Endothelial cell (in vitro differentiated cells): ENCODE measurements at places on chromosomes 4 and X. TPM values are rescaled to one million over a fixed set of nuclear protein-coding genes. Genes with fewer than 3 reads are reported as not detected.

- peaks cover 13% of the 10 kb centered on the region for H3K27me3 ChIP-seq
- no peaks in the 10 kb centered on the region for H3K36me3 ChIP-seq
- peak overlapping the region; percentile 90 for H3K27ac ChIP-seq
- no peak overlapping the region for H3K4me3 ChIP-seq
- H3K4me1 ChIP-seq, result peaks cover 10% of the 10 kb centered on the region
Observed at GRCh38 chr4:6029254-6029653, 11.0 kb upstream of the C4orf50 start.

DNA sequence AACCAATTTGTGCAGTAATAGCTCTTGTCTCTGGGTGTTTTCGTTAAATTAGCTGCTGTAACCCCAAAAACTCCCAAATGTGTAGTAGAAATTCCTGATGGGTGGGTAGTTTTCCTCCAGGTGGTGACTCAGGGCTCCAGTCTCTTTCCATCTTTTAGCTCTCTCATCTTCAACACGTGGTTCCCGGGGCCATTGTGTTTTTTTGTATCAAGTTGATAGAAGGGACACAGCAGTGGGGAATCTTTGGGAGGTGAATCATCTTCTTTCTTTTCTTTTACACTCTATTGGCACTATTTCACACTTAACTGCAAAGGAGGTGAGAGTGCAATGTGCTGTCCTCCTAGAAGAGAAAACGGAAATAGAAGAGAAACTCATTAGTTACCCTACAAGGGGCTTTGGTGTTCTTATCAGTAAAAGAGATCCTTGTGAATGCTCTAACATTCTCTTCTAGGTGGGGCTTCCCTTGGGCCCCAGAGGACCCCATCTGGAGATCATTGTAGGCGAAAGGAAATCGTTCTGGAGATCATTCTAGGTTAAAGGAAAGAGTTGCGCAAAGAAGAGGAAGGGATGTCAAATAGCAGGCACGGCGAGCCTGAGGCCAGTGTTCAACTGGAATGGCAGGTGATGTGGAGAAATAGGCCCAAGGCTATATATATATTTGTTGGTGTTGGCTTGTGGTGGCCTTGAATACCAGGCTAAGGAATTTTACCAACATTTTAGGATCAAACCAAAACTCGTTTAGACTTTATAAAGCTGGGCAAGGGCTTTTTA lies 68.2 kb upstream of the ACSL1 start:
- H3K4me3 ChIP-seq, result no peak overlapping the region
- no peaks in the 10 kb centered on the region for H3K36me3 ChIP-seq
- no peaks in the 10 kb centered on the region for H3K27me3 ChIP-seq
- H3K27ac ChIP-seq, result no peak overlapping the region

The PABPC1L2A gene
- 3.8 TPM for total RNA-seq

DNA sequence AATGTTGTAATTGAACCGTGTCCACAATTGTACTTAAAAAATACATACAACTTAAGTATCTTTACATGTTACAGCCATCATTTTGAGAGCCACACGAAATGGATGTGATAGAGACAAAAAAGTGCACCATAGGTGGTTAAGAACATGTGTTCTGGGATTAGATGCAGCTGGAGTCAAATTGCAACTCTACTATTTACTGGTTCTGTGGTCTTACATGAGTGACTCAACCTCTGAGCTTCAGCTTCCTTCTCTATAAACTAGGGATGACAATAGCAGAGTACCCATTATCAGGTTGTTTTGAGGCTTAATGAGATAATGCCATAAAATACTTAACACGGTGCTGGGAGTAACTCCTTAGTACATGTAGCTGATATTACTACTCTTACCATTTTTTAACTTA lies 130.4 kb downstream of the IDS start:
- no peak overlapping the region for H3K4me3 ChIP-seq
- no peak overlapping the region for H3K27ac ChIP-seq
- H3K36me3 ChIP-seq, result no peaks in the 10 kb centered on the region
- H3K4me1 ChIP-seq, result no peaks in the 10 kb centered on the region
- DNase-seq, result no peak
- no peaks in the 10 kb centered on the region for H3K27me3 ChIP-seq

DNA sequence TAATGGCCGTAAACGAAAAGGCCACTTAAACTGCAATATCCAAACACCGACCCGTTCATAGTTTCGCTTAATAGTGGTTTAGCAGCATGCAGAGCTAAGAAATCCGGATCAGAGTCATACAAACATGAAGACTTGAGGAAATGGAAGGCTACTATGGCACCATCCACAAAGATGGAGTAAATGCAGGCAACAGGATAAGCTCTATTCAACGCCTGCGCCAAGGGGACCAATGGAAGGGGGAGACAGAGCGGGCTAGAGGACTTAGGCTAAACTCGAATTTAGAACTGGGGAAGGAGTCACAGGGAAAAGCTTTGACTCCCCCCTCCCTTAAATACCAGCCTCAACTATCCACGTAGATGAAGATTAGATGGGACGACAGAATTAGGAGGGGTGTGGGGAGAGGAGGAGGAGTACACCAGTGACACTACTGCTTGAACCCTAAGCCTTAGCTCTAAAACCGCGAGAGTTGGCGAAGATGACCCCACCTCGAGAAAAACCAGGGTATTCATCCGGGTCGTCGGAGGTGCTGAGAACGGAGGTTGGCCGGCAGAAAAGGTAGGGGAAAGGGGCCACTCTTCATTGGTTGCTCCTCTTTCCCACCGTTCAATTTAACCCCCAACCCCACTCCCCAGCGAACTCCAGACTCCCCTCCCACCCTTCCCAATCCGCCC lies 3.5 kb downstream of the HUWE1 start:
- peaks cover 7% of the 10 kb centered on the region for H3K27me3 ChIP-seq
- H3K36me3 ChIP-seq, result peaks cover 9% of the 10 kb centered on the region
- DNase-seq, result peak; percentile 44
- peak overlapping the region; percentile 96 for H3K4me3 ChIP-seq
- peak overlapping the region; percentile 93 for H3K27ac ChIP-seq

DNA sequence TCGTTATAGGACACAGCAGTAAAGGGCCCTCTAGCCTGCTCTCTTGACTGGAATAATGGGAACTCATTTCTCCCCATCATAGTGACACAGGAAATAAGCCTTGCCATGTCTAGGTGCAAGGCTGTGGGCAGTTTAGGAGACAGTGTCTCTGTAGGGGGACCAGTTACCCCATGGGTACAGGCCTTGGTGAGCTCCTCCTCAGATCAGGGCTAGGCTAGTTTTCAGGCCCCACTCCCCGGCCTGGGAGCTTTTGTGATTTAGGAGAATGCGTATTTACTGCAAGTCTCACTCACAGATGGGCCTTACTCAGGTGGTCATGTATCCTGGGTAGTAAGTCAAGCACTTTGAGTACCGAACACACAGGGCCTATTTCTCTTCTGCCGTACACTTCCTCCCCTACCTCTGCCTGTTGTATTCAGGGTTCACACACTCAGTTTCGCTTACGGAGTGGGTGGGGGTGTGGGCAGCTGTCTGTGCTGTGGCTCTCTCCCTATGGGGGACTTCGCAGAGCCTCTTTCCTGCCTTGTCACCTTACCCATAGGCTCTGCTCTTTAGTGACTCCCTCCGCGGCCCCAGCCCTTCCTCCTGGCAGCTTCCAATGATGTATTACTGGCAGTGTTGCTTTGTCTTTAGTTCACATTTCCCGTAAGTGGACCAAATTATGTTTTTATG lies 34.2 kb downstream of the FAM193A start:
- H3K4me3 ChIP-seq, result no peak overlapping the region
- H3K36me3 ChIP-seq, result peaks cover 15% of the 10 kb centered on the region
- H3K27ac ChIP-seq, result peak overlapping the region; percentile 20
- peaks cover 4% of the 10 kb centered on the region for H3K27me3 ChIP-seq

- no peak overlapping the region for H3K4me3 ChIP-seq
- peak; percentile 54 for DNase-seq
- no peak overlapping the region for H3K27ac ChIP-seq
- H3K4me1 ChIP-seq, result no peaks in the 10 kb centered on the region
- no peaks in the 10 kb centered on the region for H3K36me3 ChIP-seq
Observed at GRCh38 chrX:71652405-71652804, 14.9 kb upstream of the LOC101059915 start.

GRCh38 chr4:21885241-21885640 lies 63.3 kb downstream of the KCNIP4 start:
- DNase-seq, result no peak
- no peaks in the 10 kb centered on the region for H3K36me3 ChIP-seq
- H3K4me3 ChIP-seq, result no peak overlapping the region
- H3K27ac ChIP-seq, result no peak overlapping the region
- no peaks in the 10 kb centered on the region for H3K4me1 ChIP-seq
- peaks cover 3% of the 10 kb centered on the region for H3K27me3 ChIP-seq

GRCh38 chr4:105458001-105458400 lies 15.9 kb downstream of the PPA2 start:
- H3K27me3 ChIP-seq, result no peaks in the 10 kb centered on the region
- H3K4me1 ChIP-seq, result peaks cover 27% of the 10 kb centered on the region
- H3K36me3 ChIP-seq, result peaks cover 3% of the 10 kb centered on the region
- H3K27ac ChIP-seq, result no peak overlapping the region

DNA sequence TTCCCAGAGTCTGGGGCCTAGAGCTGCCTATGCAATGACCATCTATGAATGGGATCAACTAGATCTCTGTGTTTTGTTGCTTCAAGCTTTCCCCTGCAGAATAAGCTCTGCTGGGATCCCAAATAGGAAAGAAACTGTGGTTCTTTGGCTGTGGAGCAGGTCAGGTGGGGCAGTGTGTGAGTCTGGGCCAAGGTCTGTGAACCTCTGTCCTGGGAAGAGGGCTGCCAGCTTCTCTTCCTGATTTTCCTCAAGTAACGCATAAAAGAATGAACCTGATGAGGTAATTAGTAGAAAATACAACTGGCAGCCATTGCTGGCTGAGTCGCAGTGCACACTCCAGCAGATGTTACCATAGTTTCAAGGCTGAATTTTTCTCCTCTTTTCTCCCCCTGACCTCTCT lies 4.6 kb upstream of the PIN4 start:
- H3K27me3 ChIP-seq, result no peaks in the 10 kb centered on the region
- no peak overlapping the region for H3K4me3 ChIP-seq
- H3K4me1 ChIP-seq, result no peaks in the 10 kb centered on the region
- no peak for DNase-seq

- H3K36me3 ChIP-seq, result no peaks in the 10 kb centered on the region
- no peaks in the 10 kb centered on the region for H3K27me3 ChIP-seq
- peak; percentile 58 for DNase-seq
- no peak overlapping the region for H3K27ac ChIP-seq
- H3K4me1 ChIP-seq, result no peaks in the 10 kb centered on the region
Observed at GRCh38 chr4:180028682-180029081, 2214.5 kb upstream of the TENM3 start.

The SPANXB1 gene
- total RNA-seq, result not detected

The BMP3 gene
- total RNA-seq, result not detected

GRCh38 chrX:110056419-110056818 lies 53.5 kb downstream of the TMEM164 start:
- no peak for DNase-seq
- H3K36me3 ChIP-seq, result no peaks in the 10 kb centered on the region
- H3K4me1 ChIP-seq, result no peaks in the 10 kb centered on the region
- no peaks in the 10 kb centered on the region for H3K27me3 ChIP-seq

GRCh38 chr4:9877123-9877522 lies 95.7 kb downstream of the DRD5 start:
- H3K27me3 ChIP-seq, result peaks cover 7% of the 10 kb centered on the region
- no peak overlapping the region for H3K27ac ChIP-seq
- no peak for DNase-seq
- no peaks in the 10 kb centered on the region for H3K4me1 ChIP-seq
- H3K36me3 ChIP-seq, result no peaks in the 10 kb centered on the region

The SYNPO2 gene
- total RNA-seq, result 1.1 TPM

The TLR10 gene
- total RNA-seq, result not detected

- peaks cover 2% of the 10 kb centered on the region for H3K27me3 ChIP-seq
- H3K4me3 ChIP-seq, result no peak overlapping the region
- no peaks in the 10 kb centered on the region for H3K36me3 ChIP-seq
- H3K27ac ChIP-seq, result no peak overlapping the region
Observed at GRCh38 chrX:130916636-130917422, 13.8 kb upstream of the ENOX2 start.

DNA sequence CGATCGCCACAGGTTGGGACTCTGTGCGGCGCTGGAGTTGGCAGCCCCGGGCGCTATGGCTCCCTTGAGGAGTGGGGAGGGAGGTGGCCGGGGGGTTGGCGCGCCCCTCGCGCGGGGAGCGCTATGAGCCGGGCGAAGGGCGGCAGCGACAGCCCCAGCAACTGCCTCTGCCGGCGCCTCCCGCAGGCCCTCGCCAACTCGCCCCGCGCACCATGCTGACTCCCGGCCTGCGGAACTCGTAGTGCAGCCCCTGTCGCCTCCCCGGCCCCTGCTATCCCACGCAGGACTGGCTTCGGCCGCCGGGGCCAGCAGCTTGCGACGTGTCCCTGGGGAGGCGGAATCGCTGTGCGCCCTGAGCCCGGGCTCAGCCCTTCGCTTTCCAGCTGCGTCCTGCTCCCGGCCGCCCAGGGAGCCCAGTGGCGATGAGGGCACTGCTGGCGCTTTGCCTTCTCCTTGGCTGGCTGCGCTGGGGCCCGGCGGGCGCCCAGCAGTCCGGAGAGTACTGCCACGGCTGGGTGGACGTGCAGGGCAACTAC lies 415 bp downstream of the SHISA3 start:
- no peak overlapping the region for H3K4me3 ChIP-seq
- H3K27ac ChIP-seq, result no peak overlapping the region
- peaks cover 15% of the 10 kb centered on the region for H3K4me1 ChIP-seq
- DNase-seq, result peak; percentile 34
- peaks cover 7% of the 10 kb centered on the region for H3K36me3 ChIP-seq
- peaks cover 22% of the 10 kb centered on the region for H3K27me3 ChIP-seq

GRCh38 chr4:158871335-158871724 lies 102.5 kb downstream of the FNIP2 start:
- peaks cover 21% of the 10 kb centered on the region for H3K36me3 ChIP-seq
- no peak overlapping the region for H3K4me3 ChIP-seq
- peaks cover 1% of the 10 kb centered on the region for H3K27me3 ChIP-seq
- H3K4me1 ChIP-seq, result peaks cover 8% of the 10 kb centered on the region
- H3K27ac ChIP-seq, result no peak overlapping the region
- no peak for DNase-seq

The CSAG1 gene
- 5.1 TPM for total RNA-seq

DNA sequence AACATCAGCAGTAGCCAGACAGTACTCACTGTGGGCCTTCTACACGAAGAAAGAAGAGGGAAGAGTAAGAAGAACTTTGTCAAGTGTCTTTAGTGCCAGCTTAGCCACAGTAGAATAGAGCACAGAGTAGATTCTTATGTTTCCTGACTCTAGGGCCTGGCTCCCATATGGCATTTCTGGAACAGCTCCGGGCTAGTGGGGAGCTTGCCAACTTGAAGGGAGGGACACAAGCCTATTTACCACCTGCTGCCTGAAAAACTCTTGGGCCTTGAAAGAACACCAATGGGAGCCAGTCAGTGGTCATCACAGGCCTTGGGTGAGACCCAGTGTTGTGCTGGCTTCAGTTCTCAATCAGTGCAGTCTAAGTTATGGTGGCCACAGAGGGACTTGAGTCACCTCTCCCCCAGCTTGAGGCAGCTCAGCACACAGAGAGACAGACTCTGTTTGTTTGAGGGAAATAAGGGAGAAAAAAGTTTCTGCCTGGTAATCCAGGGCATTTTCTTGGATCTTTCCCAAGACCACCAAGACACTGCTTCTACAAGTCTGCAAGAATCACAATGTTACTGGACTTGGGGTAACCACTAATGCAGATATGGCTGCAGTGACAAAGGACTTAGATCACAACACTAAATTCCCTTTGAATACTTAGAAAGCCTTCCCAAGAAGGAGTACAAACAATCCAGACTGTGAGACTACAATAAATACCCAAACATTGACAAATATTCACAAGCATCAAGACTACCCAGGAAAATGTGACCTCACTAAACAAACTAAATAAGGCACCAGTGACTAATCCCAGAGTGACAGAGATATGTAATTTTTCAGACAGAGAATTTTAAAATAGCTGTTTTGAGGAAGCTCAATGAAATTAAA lies 261.0 kb upstream of the NDST3 start:
- H3K27me3 ChIP-seq, result no peaks in the 10 kb centered on the region
- H3K27ac ChIP-seq, result no peak overlapping the region
- no peaks in the 10 kb centered on the region for H3K36me3 ChIP-seq
- no peak overlapping the region for H3K4me3 ChIP-seq
- no peak for DNase-seq

The NELFA gene
- total RNA-seq, result 30.2 TPM
